NCI-H2171 (cell line): ENCODE measurements at places on chromosomes 3 and 15.

DNA sequence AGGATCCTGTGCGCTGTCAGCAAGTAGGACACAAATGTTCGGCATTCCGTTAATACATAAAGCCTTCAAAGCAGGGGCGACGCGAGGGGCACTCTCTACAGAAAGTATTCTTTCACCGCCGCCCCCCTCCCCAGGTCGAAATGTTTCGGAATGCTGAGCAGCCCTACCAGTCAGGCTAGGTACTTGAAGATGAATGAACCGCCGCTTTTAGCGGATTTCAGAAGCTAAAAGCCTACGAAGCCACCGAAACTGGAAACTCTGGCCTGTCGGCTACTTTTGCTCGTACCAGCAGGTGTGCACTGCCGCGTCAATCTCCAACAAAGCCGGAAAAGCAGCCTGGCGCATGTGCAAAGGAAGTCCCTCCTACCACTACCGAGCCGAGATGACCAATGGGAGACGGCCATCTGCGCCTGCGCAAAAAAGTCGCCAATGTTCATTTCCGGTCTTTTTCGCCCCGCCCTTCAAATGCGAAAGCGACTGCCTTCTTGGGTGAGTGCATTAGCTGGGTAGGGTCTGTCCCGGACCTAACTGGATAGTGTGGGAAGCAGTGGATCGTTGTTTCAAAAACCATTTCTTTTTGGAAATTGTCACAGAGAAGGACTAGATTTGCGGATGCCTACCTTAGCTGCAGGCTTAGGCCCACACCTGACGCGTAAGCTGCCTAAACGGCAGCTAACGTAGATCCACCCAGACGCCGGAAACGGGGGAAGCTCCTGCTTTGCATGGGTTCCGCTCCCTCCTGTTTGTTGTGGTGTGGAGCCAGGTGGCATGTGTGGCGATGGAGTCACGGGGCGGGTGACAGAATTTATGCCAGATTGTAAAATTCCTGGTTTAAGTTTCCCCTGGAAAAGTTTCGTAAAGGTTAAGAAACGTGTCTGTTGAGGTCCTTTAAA lies at the start of gene WDR5B:
TSS of gene WDR5B (minus strand) at position 301 of the 893 bp plus-strand sequence. CDS start 534 bp downstream, outside the sequence.
- no peak for DNase-seq

- DNase-seq, result no peak
Observed at GRCh38 chr3:95084738-95085137, 1021.9 kb downstream of the NSUN3 start.

DNA sequence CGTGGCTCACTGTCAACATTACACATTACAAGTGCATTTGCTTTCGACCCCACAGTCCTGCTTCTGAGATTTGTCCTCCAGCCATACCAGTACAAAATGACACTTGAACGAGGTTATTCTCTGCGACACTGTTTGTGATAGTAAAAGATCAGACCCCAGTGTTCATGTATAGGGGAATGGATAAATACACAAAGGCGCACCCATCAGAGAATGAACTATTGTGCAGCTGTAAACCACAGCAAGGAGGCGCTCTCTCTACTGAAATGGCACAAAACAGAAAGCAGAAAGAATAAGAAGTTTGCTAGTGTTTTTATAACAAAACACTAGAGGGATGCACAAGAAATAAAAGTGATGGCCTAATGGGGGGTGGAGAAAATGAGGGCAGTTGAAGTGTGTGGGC lies 4.9 kb upstream of the CHSY1 start:
- no peak for DNase-seq

DNA sequence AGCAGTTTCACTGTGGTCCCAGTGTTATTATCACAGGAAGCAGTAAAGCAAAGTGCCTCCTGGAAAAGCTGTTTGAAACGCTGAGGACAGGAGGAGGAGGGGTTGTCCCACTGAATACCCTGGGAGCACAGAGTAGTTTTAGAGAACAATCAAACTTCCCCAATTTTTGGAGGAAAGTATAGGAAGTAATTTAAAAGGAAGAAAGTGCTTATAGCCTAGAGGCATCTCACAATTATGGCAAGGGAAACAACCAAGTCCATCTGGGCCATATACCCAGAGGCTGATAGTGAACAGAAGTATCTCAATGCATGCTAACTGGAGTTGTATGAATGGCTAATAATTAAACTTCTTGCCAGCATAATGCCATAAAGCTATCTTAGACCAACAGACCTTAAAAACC lies 137.2 kb upstream of the EPHA6 start:
- DNase-seq, result no peak

DNA sequence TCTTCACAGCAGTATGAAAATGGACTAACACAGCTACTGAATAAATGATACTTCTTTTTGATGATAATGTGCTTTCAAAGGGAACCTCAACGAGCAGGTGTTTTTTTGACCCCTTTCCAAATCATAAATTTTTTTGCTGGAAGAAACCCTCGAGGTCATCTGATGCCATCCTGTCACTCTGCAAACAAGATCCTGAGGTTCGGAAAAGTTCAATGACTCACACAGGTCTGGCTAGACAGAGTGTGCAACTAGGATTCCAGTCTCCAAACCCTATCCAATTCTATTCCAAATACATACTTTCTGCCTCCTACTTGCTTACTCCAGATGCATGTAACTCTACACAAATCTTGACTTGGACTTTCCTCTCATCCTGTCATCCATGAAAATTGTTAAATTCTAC lies 124.7 kb downstream of the NEDD4 start:
- no peak for DNase-seq

DNA sequence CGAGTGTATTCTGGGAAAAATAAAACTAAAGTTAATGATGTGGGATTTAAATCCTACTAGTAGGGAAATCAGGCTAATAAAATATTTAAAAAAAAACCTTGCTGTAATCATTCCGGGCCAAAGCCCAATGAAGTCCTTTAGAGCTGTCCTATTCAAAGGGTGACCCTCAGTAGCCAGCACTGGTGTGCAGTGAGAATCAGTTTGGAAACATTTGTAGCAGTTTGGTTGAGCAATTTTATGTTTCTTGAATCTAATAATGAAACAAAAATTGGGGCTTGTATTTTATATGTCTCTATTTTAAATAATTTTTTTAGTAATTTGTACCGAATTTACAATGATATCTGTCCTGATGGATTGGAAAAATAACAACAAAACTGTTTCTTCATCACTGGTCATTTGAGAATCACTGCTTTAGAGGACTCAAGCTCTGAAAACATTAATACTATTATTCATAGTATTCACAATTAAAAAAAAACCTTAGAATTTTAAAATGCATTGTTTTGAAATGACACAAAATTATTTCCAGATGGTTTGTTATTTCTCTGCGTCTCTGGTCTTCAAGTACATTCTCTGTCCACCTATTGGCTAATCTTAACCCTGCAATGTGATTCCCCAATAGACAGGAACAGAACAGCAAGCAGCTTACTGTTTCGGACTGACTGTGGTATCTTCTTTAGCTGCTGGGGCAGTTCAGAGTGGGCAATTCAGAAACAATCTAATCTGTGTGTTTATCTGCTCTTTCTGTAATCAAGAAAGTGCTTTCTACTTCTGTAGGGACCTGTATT lies 71.2 kb downstream of the OTOL1 start:
- DNase-seq, result no peak

- no peak for DNase-seq
Observed at GRCh38 chr3:22982981-22983587, 220.0 kb upstream of the UBE2E2 start.

- no peak for DNase-seq
Observed at GRCh38 chr3:71709908-71710511, 15.2 kb downstream of the EIF4E3 start.
